ENCODE measurements at places on chromosomes 7 and 10.
A peak's percentile ranks its signal among the peaks of the same experiment; 100 is the strongest.

- DNase-seq, result no peak
Observed at GRCh38 chr7:119046068-119046467, 821.6 kb downstream of the ANKRD7 start.

DNA sequence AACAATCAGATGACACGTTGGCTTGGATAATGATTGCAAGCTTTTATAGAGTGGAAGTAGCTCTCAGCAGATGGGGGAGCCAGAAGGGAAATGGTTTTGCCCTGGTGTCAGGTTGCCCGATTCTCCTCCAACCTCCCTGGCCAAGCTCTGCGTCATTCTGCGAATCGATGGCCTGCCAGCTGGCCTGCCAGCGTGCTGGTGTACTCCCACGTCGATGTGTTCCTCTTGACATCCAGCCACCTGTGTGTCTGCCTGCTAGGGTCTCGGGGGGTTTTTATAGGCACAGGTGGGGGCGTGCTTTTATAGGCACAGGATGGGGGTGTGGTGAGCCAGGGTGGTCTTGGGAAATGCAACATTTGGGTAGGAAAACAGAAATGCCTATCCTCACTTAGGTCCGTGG is 4.6 kb downstream of the NET1 start:
- DNase-seq, result peak; percentile 20

GRCh38 chr10:119642556-119643111 is 8.5 kb upstream of the BAG3 start:
- no peak for DNase-seq

DNA sequence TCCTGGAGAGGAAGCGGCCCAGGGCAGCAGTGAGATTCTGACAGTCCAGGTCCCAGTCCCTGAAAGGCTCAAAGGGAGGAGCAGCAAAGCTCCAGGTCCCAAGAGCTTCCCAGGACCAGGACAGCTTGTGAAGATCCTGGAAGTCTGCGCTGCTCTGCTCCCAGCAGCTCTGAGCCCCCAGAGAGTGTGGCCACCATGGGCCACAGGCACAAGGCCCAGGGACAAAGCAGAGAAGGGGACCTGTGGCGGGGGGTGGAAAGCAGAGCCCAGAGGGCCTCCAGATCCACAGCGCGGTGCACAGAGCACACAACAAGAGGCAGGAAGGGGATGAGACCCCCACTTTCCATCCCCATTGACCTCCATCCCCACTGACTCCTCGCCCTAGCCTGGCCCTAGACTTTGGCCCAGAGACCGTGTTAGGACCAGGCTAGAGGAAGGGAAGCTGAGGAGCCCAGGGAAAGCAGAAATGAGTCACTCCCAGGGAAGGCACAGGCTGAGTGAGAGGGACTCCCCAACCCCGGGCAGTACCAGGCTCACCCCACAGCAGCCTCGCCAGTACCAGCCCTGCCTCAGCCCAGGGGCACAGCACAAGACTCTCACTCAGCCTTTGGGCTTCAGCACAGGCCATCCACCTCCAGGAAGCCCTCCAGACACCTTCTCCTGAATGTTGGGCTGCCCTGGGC is 75.5 kb downstream of the GRID1 start:
- no peak for DNase-seq

DNA sequence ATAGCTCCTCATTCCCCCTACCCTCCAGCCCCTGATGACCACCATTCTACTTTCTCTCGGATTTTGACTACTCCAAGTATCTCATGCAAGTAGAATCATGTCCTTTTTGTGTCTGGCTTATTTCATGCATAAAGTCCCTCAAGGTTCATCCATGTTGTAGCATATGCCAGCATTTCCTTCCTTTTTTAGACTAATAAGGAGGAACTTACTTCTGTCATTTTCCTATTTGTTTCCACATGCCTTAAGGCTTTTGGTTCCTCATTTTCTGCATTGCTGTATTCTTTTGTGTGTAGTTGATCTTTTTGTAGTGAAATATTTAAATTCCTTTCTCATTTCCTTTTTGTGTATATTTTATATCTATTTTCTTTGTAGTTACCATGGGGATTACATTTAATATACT is 376.9 kb downstream of the CALN1 start:
- peak; percentile 68 for DNase-seq

DNA sequence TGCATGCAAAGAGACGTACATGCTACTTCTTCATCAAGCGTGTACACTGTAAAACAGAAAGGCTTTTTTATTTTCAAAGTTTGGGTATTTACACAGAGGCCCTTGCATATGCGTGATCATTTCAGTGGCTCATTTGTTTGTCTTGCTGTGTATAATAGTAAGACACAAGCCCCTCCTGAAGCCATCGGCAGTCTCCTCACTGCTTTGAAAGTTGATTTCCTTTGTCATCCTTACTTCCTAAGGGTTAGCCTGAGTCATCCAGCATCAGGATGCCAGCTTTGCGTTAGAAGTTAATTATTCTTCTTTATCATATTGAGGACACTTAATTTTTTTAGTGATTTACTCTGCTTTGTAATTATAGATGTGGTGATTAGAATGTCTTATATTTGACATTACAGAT is 72.5 kb upstream of the CTBP2 start:
- no peak for DNase-seq

DNA sequence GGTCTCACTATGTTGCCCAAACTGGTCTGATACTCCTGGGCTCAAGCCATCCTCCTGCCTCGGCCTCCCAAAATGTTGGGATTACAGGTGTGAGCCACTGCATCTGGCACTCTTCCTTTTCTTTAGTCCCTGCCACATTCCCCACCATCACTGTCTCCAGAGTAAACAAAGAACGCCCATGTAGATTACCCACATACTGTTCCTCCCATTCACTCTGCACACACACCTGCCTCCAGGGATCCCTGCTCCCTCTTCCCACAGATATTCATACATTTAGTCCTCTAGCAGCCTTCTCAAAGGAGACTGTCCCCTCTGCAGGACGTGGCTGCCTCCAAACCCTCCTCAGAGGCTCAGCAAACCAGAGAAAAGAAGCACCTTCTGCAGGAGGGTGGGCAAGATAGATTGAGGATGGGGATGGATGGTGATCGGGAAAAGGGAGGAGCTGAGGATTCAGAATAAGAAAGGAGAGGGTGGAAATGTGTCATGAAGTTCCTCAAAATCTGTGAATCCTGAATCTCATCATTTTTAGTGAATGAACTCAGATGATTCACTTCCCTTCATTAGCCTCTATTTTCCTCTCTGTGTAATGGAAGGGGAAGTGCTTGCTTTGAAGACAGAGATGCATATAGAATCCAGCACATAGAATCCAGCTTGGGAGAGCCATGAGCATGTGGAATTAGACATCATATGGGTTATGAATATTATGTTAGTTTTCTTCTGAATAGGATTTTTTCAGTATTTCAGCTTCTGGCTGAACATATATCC is 5.5 kb upstream of the PLAU start:
- DNase-seq, result no peak

- no peak for DNase-seq
Observed at GRCh38 chr10:29199941-29200679, 88.8 kb upstream of the LYZL1 start.

DNA sequence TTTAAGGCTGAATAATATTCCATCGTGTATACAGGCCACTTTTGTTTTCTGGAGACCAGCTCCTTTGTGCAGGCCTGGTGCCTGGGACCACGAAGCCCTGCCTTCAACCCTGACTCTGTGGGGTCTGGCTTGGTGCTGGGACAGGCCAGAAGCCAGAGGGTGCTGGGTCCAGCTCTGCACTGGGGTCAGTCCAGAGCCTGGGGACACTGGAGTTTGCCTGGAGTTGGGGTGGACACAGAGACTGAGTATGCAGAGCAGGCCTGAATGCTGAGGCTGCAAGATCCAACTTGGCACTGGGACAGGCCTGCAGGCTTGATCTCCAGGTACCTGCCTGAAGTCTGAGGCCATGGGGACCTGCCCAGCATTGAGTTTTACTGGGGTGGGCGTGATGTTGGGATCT is 558.8 kb upstream of the CNTNAP2 start:
- DNase-seq, result no peak

GRCh38 chr7:37833107-37833817 is 15.1 kb upstream of the NME8 start:
- peak; percentile 30 for DNase-seq

DNA sequence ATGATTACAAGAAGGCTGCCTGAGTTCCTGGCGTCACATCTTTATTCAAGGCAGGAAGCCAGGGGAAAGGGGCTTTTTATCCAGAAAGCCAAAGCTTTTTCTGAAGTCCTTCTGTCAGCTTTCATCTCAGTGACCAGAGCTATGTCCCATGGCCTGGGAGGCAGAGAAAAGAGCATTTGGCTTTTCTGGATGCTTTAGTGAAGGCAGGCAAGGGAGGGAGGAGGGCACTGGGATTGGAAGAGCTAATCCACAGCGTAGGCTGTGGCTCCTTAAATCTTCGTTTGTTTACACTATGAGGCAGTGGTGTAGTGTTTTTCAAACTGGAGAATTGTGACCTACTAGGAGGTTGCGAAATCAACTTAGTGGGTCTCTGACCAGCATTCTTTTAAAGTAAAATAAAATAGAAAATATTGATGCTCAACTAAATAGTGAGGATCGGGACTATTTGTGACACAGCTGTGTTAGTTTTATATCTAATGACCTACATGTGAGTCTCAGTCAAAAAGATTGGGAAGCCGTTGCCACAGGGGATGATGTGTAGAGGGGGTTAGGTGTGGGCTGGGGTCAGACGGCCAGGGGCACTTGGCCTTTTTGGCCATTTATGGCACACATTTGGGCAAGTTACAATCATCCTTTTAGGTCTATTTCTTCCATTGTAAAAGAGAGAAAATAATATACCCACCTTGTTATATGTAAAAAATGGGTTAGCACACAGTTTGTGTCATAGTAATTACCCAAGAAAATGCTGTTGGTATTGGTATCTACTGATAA is 14.1 kb downstream of the CRYGN start:
- DNase-seq, result no peak

DNA sequence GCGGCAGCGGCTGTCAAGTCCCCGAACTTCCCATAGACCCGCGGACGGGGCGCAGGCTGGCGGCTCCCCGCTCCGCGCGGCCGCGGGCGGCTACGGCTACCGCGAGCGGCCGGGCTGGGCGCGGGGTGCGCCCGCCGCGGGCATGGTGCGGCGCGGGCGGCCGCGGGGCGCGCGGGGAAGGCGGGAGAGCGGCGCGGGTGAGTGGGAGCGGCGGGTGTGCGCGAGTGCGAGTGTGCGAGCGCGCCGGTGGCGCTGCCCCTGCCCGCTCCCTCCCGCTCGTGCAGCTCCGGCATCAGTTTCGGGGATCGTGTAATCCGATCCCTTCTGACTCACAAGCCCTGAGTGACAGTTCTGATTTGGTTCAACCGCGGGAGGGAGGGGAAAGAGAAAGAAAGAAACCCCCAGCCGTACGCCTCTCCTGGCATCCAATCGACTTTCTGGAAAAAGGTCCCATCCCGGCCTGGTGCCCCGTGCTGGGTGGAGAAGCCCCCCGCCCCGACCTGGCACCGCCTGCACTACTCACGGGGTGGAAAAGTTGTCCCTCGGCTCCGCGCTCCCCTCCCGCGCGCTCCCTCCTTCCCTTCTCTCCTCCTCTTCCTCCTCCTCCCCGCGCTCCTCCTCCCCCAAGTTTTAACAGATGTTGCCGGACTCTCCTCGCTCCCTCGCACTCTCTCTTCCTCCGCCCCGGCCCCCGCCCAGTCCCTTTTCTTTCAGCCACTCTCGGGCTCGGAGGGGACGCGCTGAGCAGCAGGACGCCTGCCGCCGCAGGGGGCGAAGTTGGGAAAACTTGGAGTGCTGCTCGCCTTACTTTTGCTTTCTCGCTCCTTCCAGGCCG is at the start of gene GLI3:
TSS of gene GLI3 (minus strand) at position 234 of the 835 bp plus-strand sequence. CDS start 13,956 bp downstream, outside the sequence.
- DNase-seq, result peak; percentile 47

GRCh38 chr7:42561797-42562196 is 324.8 kb upstream of the GLI3 start:
- DNase-seq, result no peak

GRCh38 chr10:46301721-46302479 is 15.1 kb downstream of the ANTXRL start:
- DNase-seq, result no peak

DNA sequence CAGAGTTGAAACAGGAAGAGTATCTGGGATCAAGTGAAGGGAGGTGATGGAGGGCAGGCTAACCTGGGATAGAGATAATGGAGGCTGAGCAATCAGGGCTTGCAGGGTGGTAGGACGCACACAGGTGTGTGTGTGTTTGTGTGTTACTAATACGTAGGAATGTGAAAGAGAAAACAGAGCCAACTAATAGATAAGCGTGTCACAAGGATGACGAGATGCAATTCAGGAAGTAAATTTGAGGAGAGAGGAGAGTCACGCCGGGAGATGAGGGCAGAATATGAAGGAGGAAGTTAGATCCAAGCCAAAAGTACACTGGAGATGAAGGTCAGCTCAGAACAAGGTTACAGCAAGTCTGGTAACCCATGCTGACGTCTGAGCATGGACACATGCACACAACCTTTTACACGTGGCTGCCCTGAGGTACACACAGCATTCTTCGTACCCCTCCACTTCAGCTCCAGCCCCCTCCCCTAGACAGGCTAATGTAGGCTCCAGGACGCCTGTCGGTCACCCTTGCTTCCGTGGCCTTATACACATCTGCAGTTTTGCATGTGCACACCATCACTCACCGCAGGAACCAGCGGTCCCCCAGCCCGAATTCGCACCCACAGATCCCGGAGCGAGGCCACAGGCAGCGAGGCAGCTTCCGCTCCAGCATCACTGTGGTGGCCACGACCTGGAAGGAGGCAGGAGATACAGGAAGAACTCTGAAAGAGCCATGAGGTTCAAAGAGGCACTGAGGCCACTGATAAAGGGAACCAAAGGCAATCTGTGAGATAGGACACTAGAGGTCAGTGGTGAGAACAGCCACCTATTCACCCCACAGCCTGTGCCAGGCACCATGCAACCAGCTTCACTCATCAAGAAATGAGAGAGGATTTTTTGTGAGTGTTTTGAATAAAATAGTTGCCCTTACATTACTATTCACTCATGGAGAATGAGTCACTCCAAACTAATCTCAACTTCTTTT is 23.7 kb upstream of the TRPV6 start:
- DNase-seq, result peak; percentile 48

DNA sequence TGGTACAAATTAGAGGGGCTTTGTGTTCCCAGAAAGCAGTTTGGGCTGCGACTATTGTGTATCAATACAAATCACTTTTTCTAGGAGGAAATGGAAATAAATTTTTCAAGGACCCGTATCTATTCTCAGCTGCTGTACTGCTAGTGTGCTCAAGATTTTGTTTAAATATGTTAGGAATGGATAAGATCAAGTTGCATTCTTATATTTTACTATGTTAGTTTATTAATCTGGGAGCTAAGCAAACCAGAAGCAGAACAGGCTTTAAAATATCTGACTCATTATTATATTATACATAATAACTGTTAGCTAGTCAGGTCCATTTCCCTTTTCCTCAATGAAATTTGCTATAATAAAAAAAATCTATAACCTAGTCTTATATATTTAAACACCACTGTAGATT is 11.1 kb upstream of the GLCCI1 start:
- DNase-seq, result no peak

- DNase-seq, result no peak
Observed at GRCh38 chr10:36738738-36739431, 386.5 kb upstream of the ANKRD30A start.

DNA sequence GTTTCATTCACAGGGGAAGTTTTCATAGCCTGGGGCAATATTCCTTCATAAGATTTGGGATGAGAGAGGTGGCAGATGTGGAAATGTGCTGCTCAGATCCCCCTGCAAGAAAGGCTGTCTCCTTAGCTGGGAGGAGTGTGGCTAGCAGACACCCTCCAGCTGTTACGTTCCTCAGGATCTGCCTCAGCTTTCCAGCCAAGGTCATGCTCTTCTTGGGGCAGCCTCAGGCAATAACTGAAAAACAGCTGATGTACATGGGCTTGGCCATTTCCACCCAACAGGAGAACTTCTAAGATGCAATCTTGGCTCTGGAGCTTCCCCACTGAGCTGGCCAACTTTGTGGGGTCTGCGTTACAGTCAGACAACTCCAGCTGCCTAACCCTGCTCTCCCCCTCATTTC is 51.3 kb upstream of the SEPTIN7 start:
- DNase-seq, result no peak

All from KBM-7 (cell line).